Activated naive CD4-positive, alpha-beta T cell treated with anti-CD3 and anti-CD28 coated beads, Interleukin-2, amount 50 U/mL, for 16 hours (primary cell): ENCODE measurements at places on chromosomes 7 and 10.
A peak's percentile ranks its signal among the peaks of the same experiment; 100 is the strongest.

GRCh38 chr10:62501547-62501946 lies 127.4 kb downstream of the ZNF365 start:
- no peak for DNase-seq

- no peak for DNase-seq
Measured at GRCh38 chr7:80719261-80719660, 80.8 kb downstream of the CD36 start.

DNA sequence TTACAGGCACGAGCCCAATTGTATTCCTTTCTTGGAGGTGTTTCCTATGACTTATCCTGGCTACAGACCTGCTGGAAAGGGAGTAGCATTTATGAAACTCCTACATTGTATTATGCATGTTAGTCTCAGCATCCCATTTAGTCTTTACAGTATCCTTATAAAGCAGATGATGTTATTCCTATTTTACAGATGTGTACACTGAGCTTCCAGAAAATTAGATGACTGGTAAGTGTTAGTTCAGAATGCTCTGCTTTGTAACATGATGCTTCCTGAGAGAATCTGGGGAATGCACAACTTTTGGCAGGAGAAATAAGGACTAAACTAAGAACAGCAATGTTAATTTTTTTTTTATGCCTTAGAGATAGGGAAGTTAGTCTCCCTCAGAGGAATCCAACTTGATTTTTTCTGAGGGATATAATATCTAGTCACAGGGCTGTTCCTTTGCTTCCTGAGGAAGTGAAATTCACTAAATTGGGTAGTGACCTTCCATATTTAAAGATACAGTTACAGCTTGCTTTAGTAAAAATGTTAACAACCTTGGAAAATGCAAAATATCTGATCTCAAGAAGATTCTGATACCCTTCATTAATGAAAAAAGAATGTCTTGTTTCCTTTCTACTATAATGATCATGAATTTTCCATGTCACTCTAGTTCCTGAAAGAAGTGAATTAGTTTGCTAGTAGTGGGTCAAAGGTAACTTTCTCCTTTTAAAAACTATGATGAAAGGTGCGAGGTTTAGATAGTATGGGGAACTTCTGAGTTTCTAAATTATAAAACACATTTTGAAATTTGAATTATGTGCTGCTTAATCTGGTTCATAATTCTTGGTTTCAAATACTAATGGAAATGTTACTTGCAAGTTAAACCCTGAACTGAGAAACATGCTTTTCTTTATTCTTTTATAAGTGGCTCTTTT lies 194.0 kb upstream of the PRPS1L1 start:
- DNase-seq, result no peak

- no peak for DNase-seq
Measured at GRCh38 chr10:78362406-78363022, 328.9 kb downstream of the RPS24 start.

DNA sequence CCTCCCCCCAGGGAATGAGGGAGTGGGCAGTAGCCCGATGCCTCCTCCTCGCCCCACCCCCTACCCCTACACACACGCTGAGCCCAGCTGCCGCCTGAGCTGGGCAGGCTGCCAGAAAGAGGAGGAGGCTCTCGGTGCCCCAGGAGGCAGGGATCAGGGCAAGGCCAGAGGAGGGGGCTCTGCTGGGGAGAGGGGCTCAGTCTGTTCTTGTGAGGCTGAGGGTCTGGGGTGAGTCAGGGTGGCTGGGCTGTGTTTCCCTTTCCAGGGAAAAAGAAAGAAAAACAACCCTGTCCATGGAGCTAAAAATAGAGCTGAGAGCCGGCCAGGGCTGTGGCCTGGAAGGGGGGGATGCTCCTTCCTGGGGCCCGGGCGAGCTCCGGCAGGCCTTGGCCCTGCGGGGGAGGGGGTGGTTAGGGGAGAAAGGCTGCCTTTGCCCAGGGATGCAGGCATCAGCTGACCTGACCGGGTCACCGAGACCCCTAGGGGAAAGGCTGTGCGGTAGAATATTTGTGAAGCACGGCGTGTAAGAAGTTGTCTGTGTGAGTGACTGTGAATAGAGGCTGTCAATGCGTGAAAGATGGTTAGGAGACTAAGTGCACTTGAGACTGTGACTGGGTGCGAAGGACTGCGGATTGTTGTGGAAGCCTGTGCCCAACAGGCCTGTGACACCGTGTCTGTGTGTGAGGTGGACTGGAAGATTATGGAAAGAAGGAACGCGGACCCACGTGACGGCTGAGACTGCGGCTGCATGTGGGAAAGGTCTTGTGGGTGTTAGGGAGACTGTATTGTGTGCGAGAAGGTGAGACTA lies 1.2 kb upstream of the LZTS2 start:
- peak; percentile 73 for DNase-seq

- no peak for DNase-seq
Measured at GRCh38 chr7:84529480-84530205, 335.1 kb upstream of the SEMA3A start.

DNA sequence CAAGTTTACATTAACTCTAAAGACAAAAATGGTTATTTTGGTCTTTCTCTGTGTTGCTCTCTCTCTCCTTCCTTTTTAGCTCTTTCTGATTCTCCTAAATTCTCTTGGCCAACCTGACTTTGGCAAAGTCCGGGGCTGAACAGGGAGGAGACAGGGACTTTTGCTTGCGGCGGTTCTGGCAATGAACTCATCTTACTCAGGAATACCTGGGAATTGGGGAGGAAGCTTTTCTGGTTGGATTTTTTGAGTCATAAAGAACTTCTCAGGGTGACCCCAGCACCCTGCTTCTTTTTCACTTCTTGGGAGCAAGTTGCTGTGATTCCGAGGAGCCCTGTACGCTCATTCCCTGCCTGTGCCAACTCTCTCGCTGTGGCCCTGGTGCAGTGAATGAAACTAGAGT lies 16.0 kb downstream of the GATA3 start:
- DNase-seq, result no peak

- DNase-seq, result no peak
Measured at GRCh38 chr7:105999256-105999655, 36.2 kb downstream of the CDHR3 start.

GRCh38 chr10:43417950-43418768 lies 9.2 kb upstream of the HNRNPF start:
- DNase-seq, result no peak

DNA sequence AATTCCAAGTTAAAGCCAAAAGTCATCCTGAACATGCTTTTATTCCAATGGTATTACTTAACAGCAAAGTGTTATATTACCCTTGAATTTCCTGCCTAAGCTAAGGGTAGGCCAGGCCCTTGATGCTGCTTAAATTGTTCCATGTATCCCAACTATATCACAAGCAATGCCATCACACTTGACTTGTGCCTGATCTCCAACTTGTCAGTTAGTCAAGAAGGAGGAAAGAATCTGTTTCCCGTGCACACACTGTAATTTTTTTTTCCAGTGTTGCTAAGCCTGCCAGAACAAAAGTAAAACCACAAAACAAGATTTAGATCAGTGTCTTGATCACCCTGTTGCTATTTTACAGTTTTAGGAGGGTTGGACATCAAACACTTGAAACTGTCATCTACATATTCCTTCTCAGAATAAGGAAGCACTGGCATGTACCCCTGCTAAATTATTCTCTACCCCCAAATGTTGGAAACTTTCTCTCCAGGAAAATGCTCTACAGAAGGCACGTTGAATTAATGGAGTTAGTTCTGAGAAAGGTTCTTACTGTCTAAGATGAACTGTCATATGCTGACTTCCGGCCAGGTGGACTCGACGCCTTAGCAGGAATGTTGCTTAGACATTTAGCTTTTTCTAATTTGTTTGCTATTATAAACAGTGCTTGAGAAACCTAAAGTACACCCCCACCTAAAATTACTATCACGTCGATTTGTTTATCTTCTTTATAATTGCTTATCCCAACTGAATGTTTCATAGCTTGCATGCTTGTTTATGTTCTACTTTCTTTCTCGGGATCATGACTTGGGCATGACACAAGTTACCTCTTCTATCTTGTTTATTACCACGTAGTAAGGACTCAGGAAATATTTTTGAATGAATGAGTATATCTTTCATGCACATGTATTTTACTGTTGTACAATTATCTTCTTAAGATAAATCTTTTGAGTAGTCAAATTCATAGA lies 105.5 kb upstream of the ZNF438 start:
- no peak for DNase-seq

- DNase-seq, result no peak
Measured at GRCh38 chr10:98694014-98694413, 247.3 kb upstream of the HPS1 start.

DNA sequence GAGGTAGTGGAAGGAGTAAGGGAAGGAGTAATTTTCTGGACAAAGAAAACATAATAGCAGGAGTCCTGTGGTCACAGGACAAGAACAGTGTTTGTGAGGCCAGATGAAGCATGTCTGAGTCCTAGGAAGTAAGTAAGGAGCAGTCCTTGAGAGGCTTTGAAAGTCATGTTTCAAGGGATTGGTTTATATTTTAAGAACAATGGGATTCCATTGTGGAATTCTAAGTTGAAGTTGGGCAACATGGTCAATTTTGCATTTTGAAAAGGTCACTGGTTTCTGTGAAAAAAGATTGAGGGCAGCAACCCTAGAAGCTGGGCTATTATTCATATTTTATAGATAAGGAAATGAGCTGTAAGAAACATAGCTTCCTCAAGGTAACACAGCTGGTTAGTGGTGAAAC lies 10.8 kb upstream of the SLC25A28 start:
- DNase-seq, result no peak

DNA sequence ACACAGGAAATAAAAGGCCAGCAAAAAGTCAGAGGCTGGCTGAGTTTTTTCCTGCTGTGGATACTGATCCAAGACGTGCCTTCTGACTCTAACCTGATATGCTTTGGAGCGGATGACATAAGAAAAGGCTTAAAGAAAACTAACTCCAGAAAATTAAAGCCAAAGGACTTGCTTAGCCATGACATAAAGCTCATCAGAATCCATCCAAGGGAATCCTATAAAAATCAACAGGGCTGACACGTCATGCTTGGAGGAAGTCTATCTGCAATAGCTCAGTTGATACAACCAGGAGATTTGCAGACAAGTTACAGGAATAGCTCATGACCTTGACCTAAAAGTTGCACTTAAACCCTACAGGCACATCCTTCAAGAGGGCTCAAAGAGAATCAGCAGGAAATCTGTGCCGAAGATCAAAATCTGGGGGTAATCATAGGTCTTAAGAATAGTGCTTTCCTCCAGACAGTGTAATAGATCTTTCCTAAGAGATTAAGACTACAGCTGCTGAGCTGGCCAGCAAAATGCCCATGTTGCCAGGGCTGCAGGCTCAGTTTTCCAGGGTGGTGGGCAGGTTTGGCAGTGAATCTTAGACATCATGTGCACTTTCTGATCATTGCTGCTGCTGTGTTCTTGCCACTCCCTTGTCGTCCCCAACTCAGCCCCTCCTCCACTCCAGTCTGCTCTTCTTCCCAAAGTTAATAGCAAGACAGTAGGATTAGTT lies 111.5 kb upstream of the SVIL start:
- DNase-seq, result no peak

GRCh38 chr7:101804088-101804963 lies 13.1 kb upstream of the CUX1 start:
- DNase-seq, result no peak

- peak; percentile 91 for DNase-seq
Measured at GRCh38 chr10:5977471-5978229, at the start of gene IL15RA. TSS of gene IL15RA (minus strand) at chr10:5977543. CDS start at chr10:5977492, 51 bp downstream.

GRCh38 chr7:139328375-139328774 lies 12.8 kb upstream of the FMC1 start:
- DNase-seq, result no peak
